ENCODE measurements at places on chromosomes 16 and 17.
A peak's percentile ranks its signal among the peaks of the same experiment; 100 is the strongest.

DNA sequence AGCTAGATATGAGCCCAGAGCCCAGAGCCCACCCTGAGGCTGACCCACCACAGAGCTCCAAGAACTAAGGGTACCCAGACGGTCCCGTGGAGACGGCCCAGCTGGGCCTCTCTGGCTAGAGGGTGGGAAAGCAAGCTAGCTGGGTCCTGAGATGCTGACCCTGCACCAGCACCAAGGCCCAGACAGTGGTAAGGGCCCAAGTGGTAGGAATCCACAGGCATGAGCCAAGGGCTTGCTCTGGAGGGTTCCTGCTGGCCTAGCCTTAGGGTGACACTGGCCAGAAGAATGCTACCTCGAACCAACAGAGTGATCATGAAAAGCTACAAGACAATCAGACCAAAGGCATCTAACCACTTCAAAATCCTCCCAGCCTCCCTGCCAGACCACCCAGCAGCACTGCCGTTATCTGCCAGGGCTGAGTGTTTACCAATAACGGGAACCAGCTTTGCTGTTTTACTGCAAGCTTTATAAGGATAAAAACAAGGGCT is 13.2 kb downstream of the HIC1 start:
- DNase-seq: peak; percentile 81

- no peak for DNase-seq
These were observed 95.2 kb downstream of the C16orf78 start for GRCh38 chr16:49468611-49469310.

GRCh38 chr17:55769625-55770000 is 18.8 kb downstream of the PCTP start:
- peak; percentile 65 for DNase-seq

GRCh38 chr17:75823257-75824041 is 20.8 kb downstream of the UNC13D start:
- DNase-seq: no peak

DNA sequence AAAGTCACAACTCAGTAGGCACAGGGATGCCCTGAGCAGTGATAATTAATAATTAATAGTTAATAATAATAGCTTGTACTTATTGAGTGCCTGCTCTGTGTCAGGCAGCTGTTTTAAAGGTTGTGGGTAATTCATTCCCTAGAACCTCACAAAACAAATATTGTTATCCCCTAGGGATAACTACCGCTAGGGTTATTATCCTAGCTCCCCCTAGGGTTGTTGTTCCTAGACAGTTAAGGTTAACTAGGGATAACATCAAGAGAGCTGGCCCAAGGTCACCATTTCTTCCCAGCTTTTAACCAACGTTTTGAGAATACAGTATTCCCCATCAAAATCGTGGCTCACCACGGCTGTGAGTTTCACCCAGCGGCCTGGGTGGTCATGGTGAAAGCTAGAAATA is 180.1 kb downstream of the PRKCB start:
- DNase-seq: no peak

All from Daoy (cell line).